ENCODE measurements at places on chromosomes 12 and 14. TPM values are rescaled to one million over a fixed set of nuclear protein-coding genes. Genes with fewer than 3 reads are reported as not detected.

The KRT3 gene
- total RNA-seq = 0.61 TPM

The GARIN6 gene
- total RNA-seq = not detected

The CLEC9A gene
- not detected for total RNA-seq

The CACNA2D4 gene
- 0.27 TPM for total RNA-seq

The ACOT6 gene
- total RNA-seq = not detected

The ELK3 gene
- total RNA-seq = 44.0 TPM

The DAO gene
- not detected for total RNA-seq

The PPP1R36 gene
- total RNA-seq = 1.1 TPM

The PRPH gene
- total RNA-seq = not detected

The INSM2 gene
- total RNA-seq = not detected

The TPPP2 gene
- total RNA-seq = not detected

The KLHDC1 gene
- 6.5 TPM for total RNA-seq

Data from esophagus squamous epithelium (tissue), 5 donors.